Stimulated activated CD8-positive, alpha-beta memory T cell treated with anti-CD3 and anti-CD28 coated beads, Interleukin-2, amount 100 ng/mL, for 48 hours (primary cell): ENCODE measurements at places on chromosomes 7 and 10.

GRCh38 chr7:8285155-8285554 lies 23.2 kb upstream of the ICA1 start:
- DNase-seq, result no peak

GRCh38 chr10:51427758-51428157 lies 271.6 kb downstream of the CSTF2T start:
- no peak for DNase-seq

DNA sequence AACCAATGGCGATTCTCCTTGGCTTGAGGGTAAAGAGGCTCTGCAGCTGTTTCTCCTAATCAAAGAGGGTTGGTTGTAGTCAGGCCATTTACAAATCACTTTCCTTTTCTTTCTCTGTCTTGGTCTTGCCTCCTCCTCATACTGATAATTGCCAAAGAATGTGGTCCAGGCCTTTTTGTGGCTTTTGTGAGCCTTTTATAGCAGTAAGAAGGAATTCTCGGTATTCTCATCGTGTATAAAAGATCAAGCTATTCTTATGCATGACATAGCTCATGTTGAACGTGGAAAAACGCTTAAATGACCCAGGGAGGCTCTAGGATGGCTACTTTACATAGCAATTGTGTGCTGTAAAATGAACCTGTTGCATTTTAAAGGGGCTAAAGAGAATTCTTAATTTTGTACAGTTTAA lies 62.6 kb downstream of the RBM20 start:
- no peak for DNase-seq

DNA sequence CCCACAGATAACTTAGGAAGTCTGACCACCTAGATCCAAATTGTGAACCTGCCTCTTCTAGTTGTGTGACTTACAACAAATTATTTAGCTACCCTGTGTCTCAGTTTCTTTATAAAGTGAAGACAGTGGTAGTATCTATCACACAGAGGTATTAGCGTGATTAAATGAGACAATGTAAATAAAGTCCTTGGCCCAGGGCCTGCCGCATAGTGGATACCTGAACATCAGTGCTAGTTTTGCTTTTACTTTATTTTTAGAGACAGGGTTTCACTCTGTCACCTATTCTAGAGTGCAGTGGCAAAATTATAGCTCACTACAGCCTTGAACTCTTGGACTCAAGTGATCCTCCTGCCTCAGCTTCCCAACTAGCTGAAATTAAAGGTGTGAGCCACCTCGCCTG lies 177.1 kb downstream of the CDK14 start:
- no peak for DNase-seq

- DNase-seq, result no peak
Observed at GRCh38 chr7:127417346-127417745, 24.8 kb upstream of the ZNF800 start.

GRCh38 chr10:119132521-119133345 lies 28.8 kb downstream of the DENND10 start:
- DNase-seq, result no peak

DNA sequence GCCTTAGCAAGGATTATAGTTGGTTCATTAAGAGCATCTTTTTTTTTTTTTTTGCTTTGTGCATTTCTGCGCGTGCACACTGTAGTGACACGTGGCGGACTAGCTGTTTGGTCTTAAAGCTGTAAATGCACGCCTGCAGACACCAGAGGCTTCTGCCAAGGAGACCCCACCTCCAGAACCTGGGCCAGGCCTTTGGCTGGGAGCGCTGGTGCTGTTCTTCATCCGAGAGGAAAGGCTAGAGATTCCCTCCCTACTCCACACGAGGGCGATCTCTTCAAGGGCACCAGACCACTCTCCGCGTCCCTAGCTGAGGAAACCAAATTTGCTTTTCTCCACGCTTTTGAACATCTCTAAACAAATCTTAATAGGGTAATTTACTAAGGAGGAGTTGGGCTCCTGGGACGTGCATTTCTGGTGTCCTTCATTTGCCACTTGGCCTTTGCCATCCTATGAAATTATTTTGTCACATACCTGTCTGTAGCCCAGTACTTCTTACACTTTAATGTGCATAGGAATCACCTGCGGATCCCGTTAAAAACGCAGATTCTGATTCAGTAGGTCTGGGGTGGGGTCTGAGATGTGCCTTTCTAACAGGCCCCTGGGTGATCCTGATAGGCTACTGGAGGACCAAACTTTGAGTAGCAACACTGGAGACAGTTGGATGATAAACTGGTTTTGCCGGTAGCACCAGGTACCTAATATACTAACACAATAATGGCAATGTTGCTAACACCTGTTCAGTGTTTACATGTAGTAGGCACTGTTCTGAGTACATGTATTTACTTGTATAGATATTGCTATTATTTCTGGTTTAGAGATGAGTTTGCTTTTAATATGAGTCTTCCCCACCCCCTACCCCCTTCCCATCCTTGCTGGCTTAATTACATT lies 1.3 kb upstream of the SLC26A5 start:
- DNase-seq, result no peak

DNA sequence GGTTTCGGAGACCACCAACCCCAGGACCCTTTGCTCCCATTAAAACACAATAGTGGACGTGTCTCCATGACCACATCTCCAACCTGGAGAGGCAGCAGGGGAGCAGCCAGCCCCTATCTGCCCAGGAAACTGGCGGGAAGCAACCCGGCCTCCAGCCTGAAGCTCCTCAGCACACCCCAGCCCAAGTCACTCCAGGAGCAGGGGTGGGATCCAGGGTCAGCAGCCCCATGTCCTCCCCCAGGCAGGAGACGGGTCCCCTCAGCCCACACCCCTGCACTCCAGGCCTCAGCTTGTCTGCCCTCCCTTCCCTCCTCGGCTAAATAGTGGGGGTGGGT lies 601 bp downstream of the ADAM8 start:
- DNase-seq, result no peak

DNA sequence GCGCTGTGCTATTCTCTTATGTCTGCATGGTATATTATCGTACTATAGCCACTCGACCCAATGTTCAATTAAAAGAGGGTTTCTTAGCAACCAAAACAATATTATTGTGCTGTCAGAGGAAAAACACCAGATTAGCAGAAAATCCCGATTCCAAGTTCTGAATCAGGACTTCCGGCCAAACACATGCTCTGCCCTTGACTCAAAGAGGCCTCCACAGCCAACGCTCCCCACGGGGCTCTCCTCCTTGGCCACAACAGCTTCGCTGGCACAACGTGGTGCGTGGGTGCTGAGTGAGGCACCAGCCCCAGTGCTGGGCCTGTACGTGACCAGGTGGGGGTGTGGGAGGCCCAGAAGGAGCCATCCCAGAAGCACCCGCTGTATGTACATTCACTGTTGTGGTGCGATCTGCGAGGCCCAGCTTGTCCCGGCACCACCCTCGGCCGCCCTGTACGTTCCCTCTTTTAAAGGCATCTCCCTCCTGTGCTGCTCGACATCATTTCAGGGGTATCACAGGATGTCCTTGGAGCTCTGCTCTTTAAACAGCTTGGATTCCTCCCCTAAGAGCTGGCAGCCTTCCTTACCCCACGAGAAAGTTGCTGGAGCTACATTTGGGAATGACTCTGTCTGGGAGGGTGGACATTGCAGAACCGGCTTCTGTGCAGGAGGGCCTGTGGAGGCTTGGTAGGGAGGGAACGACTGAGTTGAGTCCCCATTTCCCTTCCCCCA lies 736.2 kb downstream of the PARD3 start:
- DNase-seq, result no peak

- DNase-seq, result no peak
Observed at GRCh38 chr10:13329565-13329964, 18.5 kb downstream of the SEPHS1 start.

GRCh38 chr10:116744163-116744753 lies 1.9 kb upstream of the HSPA12A start:
- DNase-seq, result no peak

GRCh38 chr7:149866779-149867447 lies 6.9 kb upstream of the ATP6V0E2 start:
- no peak for DNase-seq

- no peak for DNase-seq
Observed at GRCh38 chr7:44258865-44259546, 58.2 kb downstream of the YKT6 start.

- no peak for DNase-seq
Observed at GRCh38 chr7:140048989-140049338, 13.8 kb downstream of the PARP12 start.

- DNase-seq, result peak; percentile 25
Observed at GRCh38 chr10:73859428-73859783, 14.9 kb downstream of the CAMK2G start.

DNA sequence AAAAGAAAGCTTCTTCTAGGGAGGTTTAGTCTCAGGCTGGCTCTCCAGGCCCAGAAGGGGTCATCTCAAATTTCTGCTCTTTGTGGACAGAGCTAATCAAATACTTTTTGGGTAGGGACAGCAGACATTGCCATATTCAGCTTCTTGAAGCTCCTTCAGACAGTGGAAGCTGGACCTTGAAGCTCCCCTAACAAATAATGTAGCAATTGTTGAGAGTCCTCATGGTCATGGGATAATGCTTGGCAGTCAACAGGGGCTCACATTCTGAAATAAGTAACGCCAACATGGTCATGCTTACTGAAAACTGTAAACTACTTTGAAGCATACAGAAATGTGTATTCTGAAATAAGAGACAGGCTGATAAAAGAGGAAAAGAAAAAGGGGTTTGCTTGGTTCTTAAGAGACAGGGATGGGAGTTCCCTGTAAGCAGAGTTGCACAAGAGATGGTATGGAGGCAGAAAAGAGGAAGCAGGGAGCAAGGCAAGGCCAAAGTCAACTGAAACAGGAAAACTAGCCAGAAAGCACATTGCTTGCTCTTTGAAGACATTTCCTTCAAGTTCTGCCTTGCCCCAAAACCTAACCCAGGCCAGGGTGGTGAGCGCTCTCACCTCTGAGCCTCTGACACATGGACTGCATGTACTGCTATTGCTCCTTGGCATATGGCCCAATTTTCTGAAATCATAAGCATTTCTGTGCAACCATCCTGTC lies 53.1 kb upstream of the KMT2E start:
- DNase-seq, result no peak

DNA sequence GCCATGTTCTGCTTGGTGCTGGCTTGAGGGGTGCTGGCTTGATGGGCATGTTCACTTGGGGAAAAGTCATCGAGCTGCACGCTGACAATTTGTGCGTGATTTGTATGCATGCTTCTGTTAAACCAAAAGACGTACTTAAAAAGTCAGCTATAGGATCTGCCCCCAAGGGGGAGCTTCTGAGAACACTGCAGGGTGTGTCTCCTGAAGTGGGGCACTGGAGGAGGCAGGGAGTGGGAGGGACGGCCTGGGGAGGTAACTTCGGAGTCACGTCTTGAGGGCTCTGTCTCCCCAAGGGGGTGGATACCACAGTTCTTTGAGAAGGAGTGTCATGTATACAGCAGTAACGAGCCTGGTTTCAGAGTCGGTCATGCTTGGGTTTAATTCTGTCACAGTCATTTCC lies 406.5 kb downstream of the PLXNA4 start:
- DNase-seq, result no peak

DNA sequence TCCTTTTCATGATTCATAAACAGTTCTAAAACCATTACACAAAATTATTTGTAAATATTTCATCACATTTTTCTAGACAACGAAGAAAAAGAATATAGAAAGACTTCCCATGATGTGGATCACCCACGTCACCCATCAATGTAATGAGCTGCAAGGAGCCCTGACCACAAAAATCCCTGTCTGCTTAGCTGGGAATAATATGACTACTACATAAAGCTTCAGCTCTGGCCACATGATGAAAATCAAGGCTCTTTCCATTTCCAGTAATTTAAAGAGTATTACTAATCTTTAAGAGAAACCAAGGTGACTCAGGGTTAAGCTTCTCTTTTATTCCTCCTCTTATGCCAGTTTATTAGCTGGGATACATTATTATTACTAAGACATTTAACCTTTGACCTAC lies 180.8 kb upstream of the CACNA2D1 start:
- no peak for DNase-seq

- DNase-seq, result no peak
Observed at GRCh38 chr7:89666136-89666835, 488.0 kb upstream of the STEAP1 start.

DNA sequence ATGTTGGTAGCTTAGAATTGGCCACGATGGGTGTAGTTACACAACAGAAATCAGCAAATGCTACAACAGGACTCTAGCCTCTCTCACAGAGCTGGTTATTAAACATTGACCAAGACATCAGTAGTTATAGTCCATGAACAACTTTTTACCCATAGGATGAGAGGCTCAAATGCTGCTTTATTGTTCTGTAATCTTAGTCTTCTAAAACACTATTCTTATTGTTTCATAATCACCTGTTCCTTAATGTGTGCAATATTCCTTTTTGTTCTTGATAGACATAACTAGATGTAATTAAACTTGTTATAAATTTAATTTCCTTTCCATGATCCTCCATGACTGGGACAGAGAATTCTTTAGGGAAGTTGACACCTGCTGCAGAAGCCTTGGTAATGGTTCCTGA lies 356.9 kb downstream of the EXOC4 start:
- no peak for DNase-seq

DNA sequence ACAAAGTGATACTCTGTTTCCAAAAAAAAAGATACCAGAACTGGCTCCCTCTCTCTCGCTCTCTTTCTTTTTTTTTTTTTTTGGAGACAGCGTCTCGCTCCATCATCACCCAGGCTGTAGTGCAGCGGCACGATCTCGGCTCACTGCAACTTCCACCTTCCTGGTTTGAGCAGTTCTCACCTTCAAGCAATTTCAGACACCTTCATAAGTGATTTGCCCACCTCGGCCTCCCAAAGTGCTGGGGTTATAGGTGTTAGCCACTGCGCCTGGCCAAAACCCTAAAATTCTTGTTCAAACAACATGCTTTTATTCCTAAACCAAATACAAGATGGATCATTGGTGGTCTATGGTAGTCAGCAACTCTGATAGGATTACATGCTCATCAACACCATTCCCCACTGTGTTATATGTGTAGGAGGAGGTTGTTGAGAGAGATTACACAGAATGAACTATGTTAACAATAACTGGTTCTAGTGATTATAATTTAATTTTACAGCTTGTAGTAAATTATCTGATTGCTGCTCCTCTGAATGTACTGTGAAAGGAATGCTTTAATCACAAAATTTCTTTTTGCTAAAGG lies 15.5 kb downstream of the ACBD5 start:
- DNase-seq, result no peak

GRCh38 chr7:141975806-141976523 lies 2.4 kb upstream of the TAS2R38 start:
- DNase-seq, result peak; percentile 60

- DNase-seq, result no peak
Observed at GRCh38 chr10:3085785-3086567, 18.6 kb downstream of the PFKP start.

GRCh38 chr10:114779803-114780576 lies 41.6 kb upstream of the FHIP2A start:
- no peak for DNase-seq

- no peak for DNase-seq
Observed at GRCh38 chr10:36126076-36126475, 484.0 kb upstream of the FZD8 start.

- no peak for DNase-seq
Observed at GRCh38 chr10:60549686-60550085, 160.0 kb upstream of the ANK3 start.

GRCh38 chr10:90451283-90451682 lies 406.6 kb downstream of the HTR7 start:
- no peak for DNase-seq

- DNase-seq, result no peak
Observed at GRCh38 chr10:110483633-110484032, 14.1 kb upstream of the DUSP5 start.
